ENCODE measurements at places on chromosomes 12 and 14.

GRCh38 chr14:68947802-68948201 is 31.3 kb downstream of the ACTN1 start:
- DNase-seq, result peak; percentile 46

DNA sequence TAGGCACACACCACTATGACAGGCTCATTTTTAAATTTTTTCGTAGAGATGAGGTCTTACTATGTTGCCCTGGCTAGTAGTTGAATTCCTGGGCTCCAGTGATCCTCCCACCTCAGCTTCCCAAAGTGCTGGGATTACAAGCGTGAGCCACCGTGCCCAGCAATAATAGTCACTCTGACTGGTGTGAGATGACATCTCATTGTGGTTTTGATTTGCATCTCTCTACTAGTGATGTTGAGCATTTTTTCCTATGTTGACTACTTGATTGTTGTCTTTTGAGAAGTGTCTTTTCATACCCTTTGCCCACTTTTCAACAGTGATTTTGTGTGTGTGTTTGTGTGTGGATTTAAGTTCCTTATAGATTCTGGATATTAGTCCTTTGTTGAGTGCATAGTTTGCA is 26.3 kb downstream of the ATP2A2 start:
- no peak for DNase-seq

DNA sequence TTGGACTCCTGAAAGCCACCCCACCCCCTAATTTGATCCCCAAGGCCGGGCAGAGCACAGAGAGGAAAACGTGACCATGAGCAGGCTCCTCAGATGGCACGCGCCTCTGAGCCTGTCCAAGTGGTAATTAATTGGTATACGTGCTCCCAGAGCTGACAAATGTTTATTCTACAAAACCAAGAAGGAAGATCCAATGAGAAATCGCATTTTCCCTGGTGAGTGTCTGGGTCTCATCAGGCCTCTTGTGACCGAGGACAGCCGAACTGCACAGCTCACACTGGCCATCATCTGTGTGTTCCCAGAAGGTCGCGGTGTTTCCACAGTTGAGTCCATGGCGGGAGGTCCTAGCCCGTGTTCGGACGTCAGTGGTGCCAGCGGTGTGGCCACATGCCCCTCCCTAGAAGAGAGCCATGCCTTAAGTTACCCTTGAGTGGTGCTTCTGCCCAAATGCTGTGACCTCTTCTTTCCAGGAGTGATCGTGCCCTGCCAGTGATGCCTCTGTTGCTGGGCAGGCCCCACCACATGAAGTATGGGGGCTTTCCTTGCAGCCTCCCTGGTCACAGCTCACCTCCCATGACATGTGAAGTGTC is 317.5 kb upstream of the RTL1 start:
- no peak for DNase-seq

- peak; percentile 17 for DNase-seq
Measured at GRCh38 chr14:30681752-30682355, 59.7 kb downstream of the SCFD1 start.

DNA sequence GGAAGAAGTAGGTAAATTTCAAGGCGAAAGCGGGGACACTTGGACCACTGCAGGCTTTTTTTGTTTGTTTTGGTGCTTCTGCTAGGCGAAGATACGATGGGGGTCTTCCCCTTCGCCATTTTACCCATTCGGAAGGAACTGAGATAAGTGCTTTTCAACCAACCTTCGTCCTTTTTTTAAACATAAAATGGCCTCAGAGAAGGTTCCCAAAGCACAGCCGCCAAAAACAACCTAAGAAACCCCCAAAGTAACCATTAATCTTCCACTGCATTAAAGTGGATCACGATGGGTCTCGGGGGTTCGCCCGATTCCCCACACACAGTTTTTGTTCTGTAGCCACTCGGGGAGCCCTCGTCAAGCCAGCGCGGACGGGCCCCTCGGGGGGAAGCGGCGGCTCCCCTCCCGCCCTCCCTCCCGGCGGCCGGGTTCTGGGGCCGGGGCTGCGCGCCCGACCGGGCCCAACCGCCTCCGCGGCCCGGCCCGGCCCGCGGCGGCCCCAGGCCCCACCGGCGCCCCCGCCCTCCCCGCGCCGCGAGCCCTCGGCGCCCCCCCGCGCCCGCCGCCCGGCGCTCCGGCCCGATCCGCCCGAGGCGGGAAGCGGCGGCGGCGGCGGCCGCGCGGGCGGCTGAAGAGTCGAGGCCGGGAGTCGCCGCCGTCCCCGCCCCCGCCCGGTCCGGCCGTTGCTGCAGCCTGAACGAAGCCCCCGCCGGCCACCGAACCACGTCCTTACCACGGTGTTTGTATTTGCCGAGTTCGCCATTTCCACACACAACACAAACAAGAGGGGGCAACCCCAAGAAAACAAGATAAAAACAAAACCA is 790 bp downstream of the GTF2A1 start:
- peak; percentile 55 for DNase-seq

DNA sequence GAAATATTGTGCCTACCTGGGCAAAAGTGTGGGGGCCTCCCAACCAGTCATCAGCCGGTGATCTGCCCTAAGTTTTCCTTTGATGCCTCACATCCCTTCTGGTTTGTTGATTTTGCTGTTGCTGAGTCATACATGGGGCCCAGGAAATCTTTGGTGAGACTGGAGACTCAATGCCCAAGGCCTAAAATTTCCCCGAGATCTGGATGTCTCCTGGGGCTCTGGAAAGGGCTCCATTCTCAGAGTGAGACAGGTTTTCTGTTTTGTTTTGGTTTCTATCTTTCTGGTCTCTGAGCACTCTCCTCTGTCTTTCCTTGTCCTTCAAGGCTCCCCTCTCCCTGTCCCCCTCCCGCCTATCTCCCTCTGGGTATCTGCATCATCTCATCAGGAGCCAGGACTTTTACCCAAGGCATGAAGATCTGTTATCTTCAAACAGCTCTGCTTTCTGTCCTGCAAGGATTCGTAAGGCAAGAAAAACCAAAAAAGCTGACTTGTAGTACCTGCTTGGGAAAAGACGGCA is 152.8 kb upstream of the MAX start:
- DNase-seq, result no peak

- peak; percentile 63 for DNase-seq
Measured at GRCh38 chr12:636632-637031, 26.6 kb downstream of the NINJ2 start.

GRCh38 chr14:54174457-54174856 is 217.8 kb upstream of the BMP4 start:
- DNase-seq, result no peak

- peak; percentile 34 for DNase-seq
Measured at GRCh38 chr14:65286443-65286842, 126.1 kb upstream of the FUT8 start.

GRCh38 chr14:21940887-21941856 is 267.6 kb upstream of the OR4E1 start:
- DNase-seq, result peak; percentile 29

- no peak for DNase-seq
Measured at GRCh38 chr12:119692997-119693396, 25.1 kb downstream of the PRKAB1 start.

GRCh38 chr14:88667555-88668273 is 104.9 kb downstream of the ZC3H14 start:
- DNase-seq, result peak; percentile 80

DNA sequence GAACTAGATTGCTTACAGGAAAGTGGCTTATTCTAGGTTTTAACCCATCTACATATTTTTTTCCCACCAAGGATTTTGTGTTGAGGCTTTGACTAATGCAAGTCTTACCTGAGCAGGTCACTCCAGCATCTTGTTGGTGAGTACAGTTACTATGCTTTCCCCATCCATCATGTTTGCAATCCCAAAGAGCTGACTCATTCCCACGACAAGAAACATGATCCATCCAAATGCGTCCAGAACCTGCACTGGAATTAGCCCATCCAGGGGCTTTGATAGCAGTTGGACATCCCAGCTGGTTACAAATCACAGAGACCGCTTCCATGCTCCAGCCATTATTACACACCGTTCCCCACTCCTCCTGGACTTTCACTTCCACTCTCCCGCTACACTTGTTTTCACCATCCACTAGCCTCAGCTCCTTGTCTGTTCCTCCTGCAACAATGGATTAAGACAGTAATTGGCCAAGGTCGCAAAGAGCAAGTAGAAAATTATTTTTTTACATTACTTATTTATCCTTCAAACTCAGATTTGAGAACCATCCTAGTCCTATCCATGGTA is 2.5 kb downstream of the CD163 start:
- DNase-seq, result peak; percentile 63

- DNase-seq, result no peak
Measured at GRCh38 chr14:24837280-24838046, 203.5 kb upstream of the GZMB start.

DNA sequence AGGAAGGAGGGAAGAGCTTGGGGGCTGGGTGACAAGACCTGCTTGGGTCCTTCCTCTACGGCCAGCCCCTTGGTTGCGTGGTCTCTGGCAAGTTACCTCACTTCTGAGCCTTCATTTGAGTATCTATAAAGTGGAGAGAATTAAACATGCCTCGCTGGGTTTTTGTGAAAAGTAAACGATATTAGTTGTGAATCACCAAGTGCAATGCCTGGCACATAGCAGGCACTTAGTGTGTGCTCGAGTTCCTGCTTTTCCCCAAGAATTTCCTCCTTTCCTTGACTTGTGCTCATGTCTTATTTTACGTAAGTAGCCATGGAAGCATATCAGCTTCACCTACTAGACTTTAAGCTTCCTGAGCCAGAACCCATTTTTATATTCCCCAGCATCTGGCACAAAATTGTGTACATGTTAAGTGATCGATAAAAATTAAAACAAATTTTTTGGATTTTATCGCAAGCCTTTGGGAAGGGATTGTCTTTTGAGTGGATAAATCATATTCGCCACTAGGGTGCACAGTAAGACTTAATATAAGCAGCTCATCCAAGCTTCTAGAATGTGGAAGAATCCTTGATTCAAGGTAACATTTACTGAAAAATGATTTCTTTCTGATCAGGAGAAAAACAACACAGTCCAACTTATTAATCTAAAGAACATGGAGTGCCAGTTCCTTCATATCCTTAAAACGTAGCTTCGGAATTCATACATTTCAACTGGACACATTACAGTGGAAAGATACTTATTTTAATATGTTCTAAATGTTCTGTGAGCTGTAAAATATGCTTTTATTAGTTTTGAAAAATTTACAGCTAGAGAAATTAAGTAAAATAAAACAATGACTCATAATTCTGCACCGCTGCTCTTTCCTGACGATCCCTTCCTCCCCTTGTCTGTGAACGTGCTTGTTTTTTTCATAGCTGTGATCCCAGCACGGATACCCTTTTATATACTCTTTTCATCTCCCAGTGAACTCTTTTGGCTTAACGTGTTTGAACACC is 62.0 kb downstream of the SLC25A47 start:
- peak; percentile 53 for DNase-seq

GRCh38 chr14:75167325-75167724 is 9.1 kb downstream of the TMED10 start:
- DNase-seq, result peak; percentile 30

- peak; percentile 24 for DNase-seq
Measured at GRCh38 chr12:10214136-10214894, 1.6 kb downstream of the GABARAPL1 start.

DNA sequence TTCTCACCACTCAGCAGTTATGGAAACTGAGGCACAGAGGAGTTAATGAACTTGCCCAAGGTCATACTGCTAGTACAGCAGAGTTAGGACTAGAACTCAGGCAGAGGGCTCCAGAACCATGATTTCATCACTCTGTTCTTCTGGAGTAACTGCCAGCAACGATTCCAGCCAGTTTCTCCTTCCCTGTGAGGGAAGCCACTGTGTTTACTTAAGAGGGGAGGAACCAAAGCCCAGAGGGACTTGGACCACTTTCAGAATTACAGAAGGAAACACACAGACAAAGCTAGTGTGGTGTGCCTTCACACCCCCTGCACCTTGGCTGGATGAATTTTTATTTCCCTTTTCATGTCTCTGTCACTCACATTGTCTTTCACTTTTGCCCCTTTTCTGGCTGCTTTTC is 398.2 kb downstream of the DPF3 start:
- no peak for DNase-seq

DNA sequence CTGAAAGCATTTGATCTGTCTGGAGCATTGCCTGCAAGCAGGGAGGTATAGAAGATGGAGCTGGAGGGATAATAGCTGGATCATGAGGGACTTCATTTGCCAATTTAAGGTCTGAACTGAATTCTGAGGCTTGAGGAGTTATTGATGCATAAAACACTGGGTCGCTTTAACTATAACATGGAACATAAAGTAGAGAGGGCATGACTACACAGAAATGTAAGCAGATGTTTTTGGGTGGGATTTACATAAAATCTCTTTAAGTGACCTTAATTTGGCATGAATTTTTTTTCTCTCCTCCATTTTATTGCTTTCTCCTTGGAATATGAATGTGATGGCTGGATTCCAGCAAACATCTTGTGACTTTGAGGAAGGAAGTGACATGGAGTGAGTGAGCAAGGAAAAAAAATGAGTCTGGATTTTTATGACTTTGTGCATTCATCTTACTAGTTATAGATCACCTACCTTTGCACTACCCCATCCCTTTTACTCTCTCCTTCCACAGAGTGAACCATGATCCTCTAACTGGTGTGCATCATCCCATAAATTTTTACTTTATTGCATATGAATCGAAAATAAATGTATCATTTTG is 356.0 kb downstream of the DUSP6 start:
- DNase-seq, result no peak
